ENCODE measurements at places on chromosomes 16 and 17.

- DNase-seq = no peak
Observed at GRCh38 chr17:65936013-65936412, 255.9 kb downstream of the CEP112 start.

GRCh38 chr17:10077561-10078299 lies 120.7 kb downstream of the GAS7 start:
- no peak for DNase-seq

- DNase-seq = no peak
Observed at GRCh38 chr17:61314368-61315078, 85.1 kb upstream of the TBX2 start.

DNA sequence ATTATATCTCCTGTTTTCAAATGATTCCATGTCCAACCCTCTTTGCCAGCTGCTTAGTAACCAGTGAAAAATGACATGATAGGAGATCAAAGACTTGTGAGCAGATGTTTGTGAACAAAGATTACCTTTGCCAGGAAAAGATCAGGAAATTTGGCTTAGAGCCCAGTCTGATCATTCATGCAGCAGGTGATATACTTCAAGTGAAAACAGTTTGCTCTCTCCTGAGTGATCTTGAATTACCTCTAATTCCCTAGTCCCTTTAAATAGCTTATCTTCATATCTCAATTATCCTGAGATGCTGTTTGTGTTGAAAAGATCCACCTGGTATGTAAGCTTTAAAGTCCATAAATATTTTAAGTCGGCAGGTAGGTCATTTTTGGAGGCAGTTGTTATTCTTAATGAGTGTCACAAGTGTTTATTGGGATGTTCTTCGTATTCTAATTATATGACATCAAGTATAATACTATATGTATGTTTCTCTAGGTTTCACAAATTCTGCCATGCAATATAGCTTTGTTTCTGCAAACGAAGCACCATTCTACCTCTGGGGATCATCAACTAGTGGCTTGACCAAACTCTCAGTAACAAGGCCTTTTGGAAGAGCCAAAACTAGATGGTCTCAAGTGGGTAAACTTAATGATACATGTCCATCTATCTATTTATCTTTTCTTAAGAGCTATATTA lies 13.2 kb upstream of the VPS35L start:
- no peak for DNase-seq

GRCh38 chr17:27990100-27990499 lies 52.4 kb upstream of the NLK start:
- no peak for DNase-seq

- DNase-seq = no peak
Observed at GRCh38 chr17:75263055-75263454, 1.4 kb downstream of the MRPS7 start.

- no peak for DNase-seq
Observed at GRCh38 chr17:48310748-48311213, 119.2 kb downstream of the SKAP1 start.

DNA sequence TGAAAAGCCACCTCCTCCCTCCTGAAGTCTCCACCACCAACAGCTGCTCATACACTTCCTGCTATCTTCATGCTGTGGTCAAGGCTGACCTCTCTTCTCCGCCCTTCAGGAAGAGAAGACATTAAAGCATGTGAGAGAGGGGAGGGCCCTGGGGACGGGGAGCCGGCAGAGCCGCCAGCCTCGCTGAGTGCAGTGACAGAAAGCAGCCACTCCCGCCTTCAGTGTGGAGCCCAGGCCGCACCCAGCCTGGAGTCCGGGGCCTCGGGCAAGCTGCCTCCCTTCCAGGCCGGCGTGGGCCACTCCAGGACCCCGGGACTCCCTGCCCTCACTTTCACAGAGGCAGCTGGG lies 94.7 kb upstream of the TNRC6C start:
- DNase-seq = no peak

DNA sequence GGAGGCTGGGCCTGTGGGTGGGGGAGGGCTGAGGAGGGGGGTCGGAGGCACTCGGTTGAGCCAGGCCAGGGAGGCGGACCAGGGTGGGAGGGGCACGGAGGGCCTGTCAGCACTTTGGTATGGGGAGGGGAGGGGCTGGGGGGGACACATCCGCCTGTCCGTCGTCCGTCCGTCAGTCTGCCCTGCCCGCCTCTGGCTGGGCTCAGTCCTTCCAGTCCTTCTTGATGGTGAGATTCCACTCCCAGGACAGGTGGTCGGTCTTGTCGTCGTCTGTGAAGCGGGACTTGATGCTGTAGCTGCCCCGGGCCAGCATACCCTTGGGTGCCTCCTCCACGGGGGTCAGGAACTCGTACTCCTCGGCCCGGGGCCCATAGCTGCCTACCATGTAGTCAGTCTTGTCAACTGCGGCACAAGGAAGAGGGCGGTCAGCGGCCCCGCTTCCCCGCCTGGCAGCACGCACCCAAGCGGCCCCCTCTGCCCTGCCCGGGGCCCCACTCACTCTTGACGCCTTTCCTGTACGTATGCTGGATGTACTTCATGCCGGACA lies 2.4 kb downstream of the ARHGDIA start:
- no peak for DNase-seq

- no peak for DNase-seq
Observed at GRCh38 chr17:43020789-43021740, 1.1 kb downstream of the VAT1 start.

- no peak for DNase-seq
Observed at GRCh38 chr17:44110011-44110686, 13.3 kb downstream of the HDAC5 start.

DNA sequence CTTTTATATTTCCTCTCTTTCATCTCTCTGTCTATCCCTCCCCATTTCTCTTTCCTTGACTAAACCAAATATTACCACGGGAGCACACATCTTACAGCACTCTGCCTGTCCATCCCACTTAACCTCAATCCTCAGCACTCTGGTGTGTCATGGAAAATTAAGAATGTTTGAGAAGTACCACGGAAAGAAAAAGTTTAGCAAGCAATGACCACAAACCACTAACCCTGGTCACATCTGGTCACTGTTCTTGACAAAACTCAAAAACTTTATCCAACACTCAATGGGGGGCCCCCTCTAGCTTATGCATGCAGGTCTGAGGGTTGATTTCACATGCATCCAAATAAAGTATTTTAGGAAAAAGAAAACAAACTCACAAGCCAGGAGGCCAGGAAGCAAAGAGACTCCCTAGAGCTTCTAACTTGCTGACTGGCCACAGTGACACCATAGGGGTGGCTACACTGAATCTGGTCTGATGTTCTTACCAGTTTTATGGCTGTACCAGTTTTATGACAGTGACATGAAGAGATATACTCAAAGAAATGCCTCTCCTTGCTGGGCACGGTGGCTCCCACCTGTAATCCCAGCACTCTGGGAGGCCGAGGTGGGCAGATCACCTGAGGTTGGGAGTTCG lies 229.2 kb downstream of the STX8 start:
- DNase-seq = peak; percentile 34

DNA sequence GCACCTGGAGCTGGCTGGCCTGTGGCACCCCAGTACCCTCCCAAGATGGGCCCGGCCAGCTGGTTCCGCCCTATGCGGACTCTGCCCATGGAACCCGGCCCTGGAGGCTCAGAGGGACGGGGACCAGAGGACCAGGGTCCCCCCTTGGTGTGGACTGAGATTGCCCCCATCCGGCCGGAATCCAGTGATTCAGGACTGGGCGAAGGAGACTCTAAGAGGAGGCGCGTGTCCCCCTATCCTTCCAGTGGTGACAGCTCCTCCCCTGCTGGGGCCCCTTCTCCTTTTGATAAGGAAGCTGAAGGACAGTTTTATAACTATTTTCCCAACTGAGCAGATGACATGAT lies 12.0 kb downstream of the TBX21 start:
- no peak for DNase-seq

GRCh38 chr16:75248142-75248535 lies 3.3 kb downstream of the BCAR1 start:
- no peak for DNase-seq

- DNase-seq = no peak
Observed at GRCh38 chr17:67509390-67510287, 132.6 kb downstream of the PITPNC1 start.

- DNase-seq = no peak
Observed at GRCh38 chr17:1351971-1352370, 48.1 kb downstream of the YWHAE start.

DNA sequence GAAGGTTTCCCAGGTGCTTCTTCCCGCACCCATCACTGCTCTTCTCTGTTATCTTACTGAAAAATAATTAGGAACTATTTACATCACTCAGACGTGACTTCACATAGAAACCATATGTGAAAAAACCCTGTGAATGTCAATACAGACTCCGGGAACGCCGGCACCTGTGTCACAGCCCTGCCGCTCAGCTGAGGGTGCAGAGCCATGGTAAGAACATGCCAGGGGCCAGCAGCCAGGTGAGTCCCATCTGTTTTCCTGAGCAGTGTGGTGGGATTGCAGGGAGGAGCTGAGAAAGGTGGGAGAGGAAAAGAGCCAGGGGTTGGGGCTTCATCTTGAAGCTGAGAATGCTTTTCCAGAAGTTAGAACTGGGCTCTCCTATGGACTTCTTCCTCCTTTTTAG lies 13.7 kb downstream of the FOXF1 start:
- DNase-seq = no peak

DNA sequence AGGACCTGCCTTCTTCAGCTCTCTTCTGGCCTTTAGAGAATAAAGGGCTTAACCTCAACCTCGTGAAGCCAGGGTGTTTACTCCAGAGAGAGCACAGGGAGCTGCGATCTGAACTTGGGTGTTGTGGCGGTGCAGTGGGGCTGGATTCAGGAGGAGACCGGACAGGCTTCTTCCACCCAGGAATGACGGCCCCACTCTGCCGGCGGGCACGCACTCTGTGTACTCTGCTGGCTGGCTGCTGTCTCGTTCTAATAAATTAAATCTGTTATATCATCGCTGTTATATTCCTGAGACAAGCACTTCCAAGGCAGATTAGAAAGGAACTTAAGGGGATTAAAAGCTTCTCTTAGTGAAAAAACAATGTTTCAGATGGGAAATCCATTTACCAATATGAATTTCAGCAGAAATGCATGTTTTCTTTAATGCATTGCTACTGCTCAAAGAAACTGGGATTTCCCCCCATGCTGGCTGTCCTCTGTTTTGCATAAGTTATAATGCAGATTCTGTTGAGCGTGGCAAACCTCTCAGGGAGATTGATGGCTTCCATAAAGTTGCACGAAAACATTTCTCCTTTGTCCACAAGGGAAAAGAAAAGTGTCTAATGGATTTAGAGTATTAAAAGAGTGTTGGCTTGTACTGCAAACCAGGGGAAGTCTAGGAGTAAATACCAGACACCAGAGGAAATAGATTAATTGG lies 168.6 kb upstream of the IRX3 start:
- no peak for DNase-seq

GRCh38 chr16:67027046-67027445 lies 1.9 kb upstream of the CBFB start:
- DNase-seq = no peak

- no peak for DNase-seq
Observed at GRCh38 chr17:8825802-8826201, 26.6 kb upstream of the MFSD6L start.

- no peak for DNase-seq
Observed at GRCh38 chr17:49101054-49101534, 31.5 kb upstream of the B4GALNT2 start.

- no peak for DNase-seq
Observed at GRCh38 chr17:65787503-65787902, 226.1 kb upstream of the AXIN2 start.

GRCh38 chr17:57589151-57590034 lies 155.7 kb downstream of the CCDC182 start:
- no peak for DNase-seq

GRCh38 chr17:68462381-68463210 lies 5.3 kb upstream of the WIPI1 start:
- DNase-seq = peak; percentile 77

GRCh38 chr16:11315510-11315909 lies 29.7 kb upstream of the RMI2 start:
- no peak for DNase-seq

- DNase-seq = no peak
Observed at GRCh38 chr16:53058441-53058840, 3.6 kb downstream of the CHD9 start.

DNA sequence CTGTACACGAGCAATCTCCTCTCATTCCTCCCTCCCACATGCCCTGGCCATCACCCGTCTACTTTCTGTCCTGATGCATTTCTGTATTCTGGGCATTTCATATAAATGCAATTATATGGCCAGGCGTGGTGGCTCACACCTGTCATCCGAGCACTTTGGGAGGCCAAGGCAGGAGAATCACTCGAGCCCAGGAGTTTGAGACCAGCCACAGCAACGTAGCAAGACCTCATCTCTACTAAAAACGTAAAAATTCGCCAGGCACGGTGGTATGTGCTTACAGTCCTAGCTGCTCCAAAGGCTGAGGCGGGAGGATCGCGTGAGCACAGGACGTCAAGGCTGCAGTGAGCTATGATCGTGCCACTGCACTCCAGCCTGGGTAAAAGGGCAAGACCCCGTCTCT lies 4.8 kb downstream of the MEAK7 start:
- DNase-seq = no peak

DNA sequence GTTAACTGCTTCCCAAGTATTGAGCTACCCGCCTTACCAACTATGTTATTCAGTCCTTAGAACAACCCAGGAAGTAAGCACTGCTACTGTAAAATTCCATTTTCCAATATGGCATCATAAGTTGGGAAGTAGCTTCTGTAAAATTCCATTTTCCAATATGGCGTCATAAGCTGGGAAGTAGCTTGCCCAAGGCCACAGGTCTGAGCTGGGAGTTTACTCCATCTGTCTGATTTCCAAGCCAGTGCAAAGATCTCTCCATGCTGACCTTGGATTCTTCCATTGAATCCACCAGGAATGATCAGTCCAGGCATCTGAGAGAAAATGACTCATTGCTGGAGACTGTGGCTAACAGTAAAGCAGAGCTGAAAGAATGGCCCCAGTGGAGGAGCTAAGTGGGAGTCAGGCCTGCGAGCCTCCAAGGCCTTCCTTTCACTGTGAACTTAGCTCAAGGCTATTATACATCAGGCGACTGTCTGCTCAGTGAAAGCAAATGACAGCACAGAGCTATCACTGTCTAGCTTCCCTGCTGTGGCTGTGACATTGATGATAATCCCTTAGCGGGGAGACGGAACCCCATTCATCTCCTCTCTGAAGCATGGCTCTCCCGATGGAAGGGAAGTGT lies 430.4 kb downstream of the HAPSTR1 start:
- no peak for DNase-seq

DNA sequence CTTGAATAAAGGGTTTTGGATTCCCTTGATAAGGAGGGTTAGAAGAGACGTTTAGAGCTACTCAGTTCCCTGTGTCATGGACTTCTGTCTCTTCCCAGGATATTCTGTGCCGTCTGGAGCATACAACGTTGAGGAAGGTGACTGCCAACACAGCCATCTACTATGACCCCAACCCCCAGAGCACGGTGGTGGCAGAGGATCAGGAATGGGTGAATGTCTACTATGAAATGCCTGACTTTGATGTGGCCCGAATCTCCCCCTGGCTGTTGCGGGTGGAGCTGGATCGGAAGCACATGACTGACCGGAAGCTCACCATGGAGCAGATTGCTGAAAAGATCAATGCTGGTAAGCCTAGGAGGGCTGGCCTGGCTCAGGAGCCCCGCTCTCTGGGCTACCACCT lies 24.7 kb downstream of the POLR2A start:
- DNase-seq = no peak

DNA sequence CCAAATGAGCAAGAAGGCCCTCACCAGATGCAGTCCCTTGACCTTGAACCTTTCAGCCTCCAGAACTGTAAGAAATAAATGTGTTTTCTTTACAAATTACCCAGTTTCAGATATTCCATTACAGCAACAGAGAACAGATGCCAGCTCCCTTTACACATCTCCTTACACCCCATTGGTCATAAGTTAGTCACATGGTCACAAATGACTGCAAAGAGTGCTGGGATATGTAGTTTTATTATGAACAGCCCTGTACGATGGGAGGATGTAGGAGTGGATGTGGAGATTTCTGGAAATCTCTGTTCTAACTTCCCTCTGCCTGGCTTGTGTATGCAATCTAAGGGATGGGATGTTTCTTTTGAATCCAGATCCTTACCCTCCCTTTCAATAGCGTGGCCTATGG lies 13.3 kb upstream of the RPL38 start:
- no peak for DNase-seq
